ENCODE measurements at places on chromosomes 5 and 9.

DNA sequence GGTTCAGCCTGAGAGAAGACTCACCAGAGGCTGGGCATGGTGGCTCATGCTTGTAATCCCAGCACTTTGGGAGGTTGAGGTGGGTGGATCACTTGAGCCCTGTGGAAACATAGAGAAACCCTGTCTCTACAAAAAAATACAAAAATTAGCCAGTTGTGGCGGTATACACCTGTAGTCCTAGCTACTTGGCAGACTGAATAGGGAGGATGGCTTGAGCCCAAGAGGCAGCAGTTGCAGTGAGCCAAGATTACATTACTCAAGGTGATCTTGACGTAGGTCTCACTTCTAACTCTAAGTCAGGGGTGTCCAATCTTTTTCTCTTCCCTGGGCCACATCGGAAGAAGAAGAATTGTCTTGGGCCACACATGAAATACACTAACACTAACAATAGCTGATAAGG is 16.2 kb upstream of the ATP6V1G1 start:
- no peak for DNase-seq

GRCh38 chr9:79329861-79330260 is 241.9 kb upstream of the TLE4 start:
- DNase-seq = no peak

DNA sequence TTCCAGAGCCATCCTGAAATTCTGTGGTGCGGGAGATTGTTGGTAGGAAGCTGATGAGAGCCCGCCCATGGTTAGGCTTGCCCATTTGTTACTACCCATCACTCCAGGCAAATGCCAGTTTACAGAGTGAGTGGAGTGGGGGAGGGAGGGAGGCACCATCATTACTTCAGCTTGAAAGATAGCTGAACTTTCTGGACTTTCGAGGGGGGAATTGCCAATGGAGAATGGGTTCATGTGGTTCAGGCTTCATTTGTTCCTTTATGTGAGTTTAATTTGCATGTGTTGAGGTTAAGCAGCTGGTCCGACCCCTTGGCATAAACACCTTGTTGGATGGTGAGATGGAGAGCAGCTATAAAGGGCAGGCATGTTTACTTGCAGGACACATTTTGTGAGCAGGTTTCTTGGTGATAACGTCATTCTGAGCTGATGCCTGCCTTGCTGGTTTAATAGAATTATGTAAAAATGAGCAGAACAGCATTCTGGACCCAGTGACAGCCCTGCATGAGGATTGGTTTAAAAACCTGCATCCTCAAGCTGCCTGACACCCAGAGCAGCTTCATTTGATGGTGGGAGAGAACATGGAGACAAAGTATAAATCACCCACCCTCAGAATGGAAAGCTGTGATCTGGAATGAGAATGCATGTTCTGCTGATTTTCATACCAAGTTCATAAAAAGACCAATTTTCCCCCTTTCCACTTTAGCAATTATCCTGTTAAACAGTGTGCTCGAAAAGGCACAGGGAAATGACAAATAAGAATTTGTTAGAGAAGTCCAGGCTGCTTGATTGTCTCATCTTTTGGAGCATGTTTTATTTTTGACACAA is 106.3 kb downstream of the TRIO start:
- no peak for DNase-seq

DNA sequence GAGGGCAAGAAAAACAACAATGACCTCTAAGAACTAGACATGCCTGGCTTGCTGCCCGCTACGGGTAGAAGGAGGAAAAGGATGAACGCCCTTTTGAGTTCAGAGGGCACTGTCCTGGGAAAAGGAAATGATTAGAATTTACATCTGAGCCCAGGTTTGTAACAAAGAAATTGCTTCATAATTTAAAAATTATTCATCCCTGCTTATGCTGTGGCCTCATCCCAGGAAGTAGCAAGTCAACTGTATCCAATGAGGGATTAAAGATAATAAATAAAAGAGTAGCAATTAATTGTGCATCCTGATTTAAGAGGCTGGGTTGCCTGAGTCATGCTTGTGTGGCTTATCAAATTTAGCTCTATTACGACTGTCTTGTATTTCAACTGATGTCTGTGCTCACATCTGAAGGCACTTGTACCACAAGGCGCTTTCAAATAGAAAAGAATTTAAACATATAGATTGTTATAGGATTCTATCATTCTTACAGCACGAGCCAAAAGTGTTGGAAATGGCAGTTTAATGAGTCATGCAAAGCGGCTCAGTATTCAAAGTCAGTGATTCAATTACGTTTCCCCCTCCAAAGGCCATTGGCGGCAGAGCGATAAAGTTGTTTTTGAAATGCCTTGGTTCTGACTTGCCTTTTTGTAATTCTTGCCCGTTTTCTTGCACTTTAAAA is 40.0 kb upstream of the DMRT1 start:
- DNase-seq = no peak

GRCh38 chr9:112200711-112201110 is 25.6 kb upstream of the SUSD1 start:
- DNase-seq = no peak

GRCh38 chr5:148928141-148928540 is 101.7 kb downstream of the ADRB2 start:
- DNase-seq = no peak

DNA sequence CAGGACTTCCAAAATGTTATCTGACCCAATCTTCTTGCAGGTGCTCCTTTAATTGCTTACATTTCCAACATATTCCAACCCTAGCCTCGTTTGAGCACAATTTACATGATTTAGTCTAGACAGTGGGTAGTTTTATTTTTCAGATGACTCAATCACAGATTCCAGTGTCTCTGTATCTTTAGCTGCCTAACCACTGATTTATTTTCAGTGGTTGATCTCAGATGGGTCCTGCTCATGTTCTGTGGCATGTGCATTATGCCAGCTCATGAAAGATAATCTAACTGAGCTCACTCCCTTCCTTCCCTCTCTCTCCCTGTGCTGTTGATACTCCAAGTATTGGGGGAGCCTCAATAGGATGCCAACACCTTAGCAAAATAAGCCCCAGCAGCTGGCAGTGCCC is 106.1 kb upstream of the ICE1 start:
- no peak for DNase-seq

DNA sequence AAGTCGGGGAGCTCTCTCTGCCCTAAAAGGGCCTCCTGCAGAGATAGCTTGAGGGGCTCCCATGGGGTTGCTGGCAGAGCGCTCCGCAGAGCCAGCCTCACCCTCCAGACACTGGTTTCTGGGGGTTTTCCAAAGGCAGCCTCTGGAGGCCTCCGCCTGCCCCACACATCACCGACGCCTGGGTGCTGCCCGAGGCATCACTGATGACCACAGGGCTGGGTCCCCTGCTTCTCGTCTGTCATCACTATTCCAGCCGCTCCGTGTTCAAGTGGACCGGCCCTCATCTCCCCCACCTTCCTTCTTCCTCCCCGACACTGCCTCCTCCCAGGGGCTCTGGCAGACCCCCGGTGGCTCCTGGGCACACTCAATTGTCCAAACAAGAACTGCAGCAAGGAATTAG is 64.1 kb upstream of the IRX4 start:
- DNase-seq = no peak

DNA sequence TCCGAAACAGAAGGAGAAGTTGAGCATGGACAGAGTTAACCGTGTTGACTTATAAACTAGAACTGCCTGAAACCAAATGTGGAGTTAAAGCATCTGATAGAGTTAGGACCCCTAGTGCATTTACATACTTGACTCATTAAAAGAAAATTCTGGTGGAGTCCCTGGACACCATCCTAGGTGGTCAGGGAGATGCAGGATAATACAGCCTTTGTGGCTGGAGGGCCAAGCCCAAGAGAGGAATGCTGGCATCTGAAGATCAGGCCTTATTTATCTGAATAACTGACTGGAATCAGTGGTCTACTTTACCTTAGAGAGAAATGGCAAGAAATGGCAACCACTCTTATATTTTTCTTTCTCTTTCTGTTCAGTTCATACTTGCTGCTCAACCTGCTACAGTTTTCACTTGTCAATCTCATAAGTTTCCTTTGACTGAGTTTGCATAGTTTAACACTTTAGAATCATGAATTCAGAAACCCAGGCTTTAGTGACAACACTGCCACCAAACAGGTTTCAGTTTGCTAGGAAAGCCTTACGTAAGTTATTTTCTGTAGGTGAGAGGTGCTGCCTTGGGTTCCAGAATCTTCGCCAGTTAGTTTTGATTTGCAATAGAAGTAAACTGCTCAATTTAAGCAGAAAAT is 10.2 kb downstream of the CMYA5 start:
- DNase-seq = peak; percentile 35

DNA sequence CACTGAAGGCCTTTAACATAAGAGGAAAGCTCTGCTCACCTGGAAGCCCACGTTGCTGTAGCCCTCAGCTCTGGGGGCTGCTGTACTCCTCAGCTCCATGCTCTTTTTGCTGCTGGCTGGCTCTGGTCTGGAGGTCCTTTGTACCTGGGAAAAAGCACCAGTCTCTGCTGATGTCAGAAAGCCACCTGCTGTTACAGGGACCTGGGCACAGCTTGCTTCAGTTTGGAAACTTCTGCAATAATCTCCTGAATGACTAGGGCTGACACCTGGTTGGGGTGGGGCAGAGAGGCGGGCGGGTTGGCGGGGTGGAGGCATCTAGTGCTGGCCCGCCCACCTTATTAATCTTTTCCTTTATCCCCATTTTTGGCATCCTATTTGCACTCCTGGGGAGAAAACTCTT is at the start of gene SLC28A3:
TSS of gene SLC28A3 (minus strand) at position 224 of the 400 bp plus-strand sequence. CDS start at position 99, 125 bp downstream.
- no peak for DNase-seq

All from activated CD4-positive, alpha-beta T cell treated with anti-CD3 and anti-CD28 coated beads, Interleukin-2, Interleukin-4, amounts not matched to agents 100 ng/mL and 50 ng/mL, durations not matched to agents 16 hours and 8 hours (primary cell).